ENCODE measurements at places on chromosomes 3 and 15. TPM values are rescaled to one million over a fixed set of nuclear protein-coding genes. Genes with fewer than 3 reads are reported as not detected.

The TMC3 gene
- total RNA-seq, result not detected

DNA sequence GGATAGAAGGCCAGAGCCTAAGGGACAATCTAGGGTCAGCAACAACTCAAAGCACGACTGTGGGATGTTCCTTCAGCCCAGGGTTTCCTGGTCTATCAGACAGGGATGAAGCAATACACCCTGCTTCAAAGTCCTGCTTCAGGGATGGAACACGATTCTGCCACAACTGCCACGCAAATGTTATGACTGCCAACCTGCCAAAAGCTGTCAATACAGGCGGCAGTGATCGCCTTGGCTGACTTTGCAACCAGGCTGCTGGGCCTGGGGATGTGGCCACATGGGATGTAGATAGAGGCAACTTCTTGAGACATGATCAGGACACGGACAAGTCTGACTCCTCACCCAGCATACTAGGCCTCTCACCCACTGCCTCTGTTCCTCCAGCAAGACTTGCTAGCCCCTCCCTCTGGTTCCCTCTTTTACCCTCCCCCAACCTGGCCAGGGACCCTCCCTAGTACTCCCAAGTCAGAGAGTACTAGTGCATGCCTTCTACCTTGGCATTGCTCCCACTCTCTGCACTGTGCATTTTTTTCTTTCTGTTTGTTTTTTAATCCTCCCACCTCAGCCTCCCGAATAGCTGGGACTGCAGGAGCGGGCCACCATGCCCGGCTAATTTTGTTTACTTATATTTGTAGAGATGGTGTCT lies 7.6 kb downstream of the CCDC12 start:
- no peak for DNase-seq

- no peak for DNase-seq
Measured at GRCh38 chr3:124588036-124588435, 142.2 kb upstream of the UMPS start.

GRCh38 chr15:29689287-29689986 lies 132.8 kb downstream of the TJP1 start:
- DNase-seq, result no peak

DNA sequence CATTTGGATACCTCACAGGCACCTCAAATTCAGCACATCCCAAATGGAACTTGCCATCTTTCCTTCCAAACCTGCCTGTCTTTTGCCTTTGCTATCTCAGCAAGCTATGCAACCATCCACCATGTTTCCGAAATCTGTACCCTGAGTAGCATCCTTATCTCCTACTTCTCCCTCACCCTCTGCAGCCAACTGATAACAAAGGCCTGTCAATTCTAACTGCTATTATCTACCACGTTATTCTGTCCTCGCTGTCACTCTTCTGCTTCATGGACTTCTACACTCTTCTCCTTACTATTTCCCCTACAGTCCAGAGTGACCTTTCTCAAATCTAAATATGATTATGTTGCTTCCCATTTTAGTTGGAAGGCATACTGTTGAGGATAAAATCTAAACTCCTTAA lies 25.5 kb upstream of the TAFA4 start:
- no peak for DNase-seq

DNA sequence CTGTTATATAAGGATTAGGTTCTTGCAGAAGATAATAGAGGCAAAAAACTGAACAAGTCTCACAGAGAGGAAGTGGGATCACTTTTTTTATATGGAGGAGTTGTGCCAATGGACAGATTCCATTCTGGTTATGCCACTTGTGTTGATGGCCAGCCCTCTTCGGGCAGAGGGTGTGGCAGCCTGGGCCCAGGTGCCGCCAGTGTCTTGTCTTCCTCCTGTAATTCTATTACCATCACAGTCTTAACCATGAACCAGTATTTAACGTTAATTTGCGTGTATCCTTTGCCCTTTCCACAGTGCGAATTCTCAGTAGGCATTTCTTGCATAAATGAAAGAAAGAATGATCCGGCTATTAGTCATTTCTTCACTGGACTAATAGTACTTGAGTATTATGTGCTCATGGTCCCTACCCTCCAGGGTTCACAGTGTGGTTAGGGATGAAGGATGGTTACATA lies 7.0 kb upstream of the USP4 start:
- DNase-seq, result peak; percentile 60

DNA sequence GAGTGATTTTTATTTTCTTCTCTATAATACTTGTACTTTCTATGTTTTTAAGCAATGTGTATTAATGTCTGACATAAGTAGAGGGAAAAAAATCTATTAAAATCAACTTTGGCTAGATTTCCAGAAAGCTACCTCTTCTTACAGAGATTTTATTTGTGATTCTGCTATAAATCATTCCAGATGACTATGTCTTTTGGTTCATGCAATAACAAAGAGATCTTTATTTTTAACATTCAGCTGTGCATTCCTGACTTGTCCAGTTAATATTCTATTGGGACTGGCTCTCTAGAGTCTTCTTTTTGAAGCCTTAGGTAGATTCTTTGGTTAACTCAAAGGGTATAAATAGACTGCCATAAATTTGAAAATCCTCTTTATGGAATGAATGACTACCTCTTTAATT lies 74.3 kb upstream of the ARPP21 start:
- no peak for DNase-seq

Data from A172 (cell line).